ENCODE measurements at places on chromosomes 16 and 17.

GRCh38 chr16:53998966-53999522, 287.5 kb downstream of the IRX3 start:
- DNase-seq: no peak

DNA sequence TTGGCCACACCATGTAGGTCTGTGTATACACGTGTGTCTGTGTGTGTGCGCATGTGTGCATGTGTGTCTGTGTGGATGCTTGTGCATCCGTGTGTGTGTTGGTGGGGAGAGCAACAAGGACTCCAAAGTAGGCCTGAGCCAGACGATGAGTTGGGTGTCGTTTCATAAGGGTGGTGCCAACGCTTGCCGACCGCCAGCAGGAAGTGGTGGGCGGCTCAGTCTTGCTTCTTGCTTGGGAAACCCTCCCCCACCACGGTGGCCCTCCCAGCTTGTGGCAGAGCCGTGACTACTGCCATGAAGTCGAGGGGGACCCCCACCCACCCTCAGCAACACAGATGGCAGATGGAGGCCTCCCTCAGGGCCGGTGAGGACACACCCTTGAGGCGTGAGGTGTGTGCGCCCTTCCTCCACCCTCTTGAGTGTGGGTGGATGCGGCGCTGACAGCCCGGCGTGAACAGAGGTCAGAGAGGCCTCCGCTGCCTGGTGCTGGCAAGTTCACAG, 17.5 kb downstream of the SBK1 start:
- peak; percentile 80 for DNase-seq

DNA sequence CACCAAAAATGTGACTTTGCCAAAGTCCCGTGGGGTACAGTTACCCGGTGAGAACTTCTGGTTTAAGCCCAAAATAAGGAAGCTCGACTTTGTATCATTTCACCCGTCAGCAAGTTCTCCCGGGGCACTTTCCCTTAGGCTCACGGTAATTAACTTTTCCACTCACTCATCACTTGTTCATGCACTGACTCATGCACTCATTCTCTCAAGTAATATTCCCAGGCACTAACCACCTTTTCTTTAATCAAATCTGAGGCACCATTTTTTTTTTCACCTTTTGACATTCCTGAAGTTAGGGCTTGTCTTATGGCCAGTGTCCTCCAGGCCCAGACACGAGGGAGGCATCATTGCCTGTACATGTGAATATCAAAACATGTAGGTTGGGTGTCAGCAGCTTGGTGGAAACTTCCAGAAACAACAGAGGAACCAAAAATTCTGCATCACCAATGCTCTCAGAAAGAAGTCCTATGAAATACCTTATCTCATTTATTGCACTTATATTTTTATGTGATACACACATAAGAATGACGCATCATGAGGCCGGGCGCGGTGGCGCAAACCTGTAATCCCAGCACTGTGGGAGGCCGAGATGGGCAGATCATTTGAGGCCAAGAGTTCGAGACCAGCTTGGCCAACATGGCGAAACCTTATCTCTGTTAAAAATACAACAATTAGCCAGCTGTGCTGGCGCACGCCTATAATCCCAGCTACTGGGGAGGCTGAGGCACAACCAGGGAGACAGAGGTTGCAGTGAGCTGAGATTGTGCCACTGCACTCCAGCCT, 36.1 kb upstream of the ATP2C2 start:
- peak; percentile 27 for DNase-seq

DNA sequence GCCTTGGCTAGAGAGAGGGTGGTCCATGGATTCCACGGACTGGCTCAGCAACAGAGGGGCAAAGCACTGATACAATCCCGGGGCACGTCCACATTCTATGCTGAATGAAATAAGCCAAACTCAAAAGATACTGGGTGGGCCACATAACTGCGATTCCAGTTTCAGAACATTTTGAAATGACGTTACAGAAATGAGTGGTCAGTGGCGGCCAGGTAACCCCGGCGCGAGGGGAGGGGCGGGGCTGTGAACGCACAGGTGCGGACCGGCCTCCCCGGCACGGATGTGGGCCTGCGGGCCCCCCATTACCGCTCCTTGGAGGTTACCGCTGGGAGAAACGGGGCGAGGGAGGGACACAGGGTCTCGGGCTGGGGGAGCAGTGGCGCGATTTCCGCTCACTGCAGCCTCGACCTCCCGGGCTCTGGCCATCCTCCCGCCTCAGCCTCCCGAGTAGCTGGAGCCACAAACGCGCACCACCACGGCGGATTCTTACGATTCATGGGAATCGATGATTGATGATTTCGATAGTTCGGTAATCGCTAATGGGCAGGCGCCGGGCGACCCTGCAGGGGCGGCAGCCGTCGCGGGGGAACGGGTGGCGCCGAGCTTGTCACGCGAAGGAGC, 559 bp downstream of the MVD start:
- peak; percentile 68 for DNase-seq

- no peak for DNase-seq
Measured at GRCh38 chr16:25023556-25023955, 8.4 kb upstream of the ARHGAP17 start.

- no peak for DNase-seq
Measured at GRCh38 chr17:68613739-68614298, 12.7 kb upstream of the FAM20A start.

DNA sequence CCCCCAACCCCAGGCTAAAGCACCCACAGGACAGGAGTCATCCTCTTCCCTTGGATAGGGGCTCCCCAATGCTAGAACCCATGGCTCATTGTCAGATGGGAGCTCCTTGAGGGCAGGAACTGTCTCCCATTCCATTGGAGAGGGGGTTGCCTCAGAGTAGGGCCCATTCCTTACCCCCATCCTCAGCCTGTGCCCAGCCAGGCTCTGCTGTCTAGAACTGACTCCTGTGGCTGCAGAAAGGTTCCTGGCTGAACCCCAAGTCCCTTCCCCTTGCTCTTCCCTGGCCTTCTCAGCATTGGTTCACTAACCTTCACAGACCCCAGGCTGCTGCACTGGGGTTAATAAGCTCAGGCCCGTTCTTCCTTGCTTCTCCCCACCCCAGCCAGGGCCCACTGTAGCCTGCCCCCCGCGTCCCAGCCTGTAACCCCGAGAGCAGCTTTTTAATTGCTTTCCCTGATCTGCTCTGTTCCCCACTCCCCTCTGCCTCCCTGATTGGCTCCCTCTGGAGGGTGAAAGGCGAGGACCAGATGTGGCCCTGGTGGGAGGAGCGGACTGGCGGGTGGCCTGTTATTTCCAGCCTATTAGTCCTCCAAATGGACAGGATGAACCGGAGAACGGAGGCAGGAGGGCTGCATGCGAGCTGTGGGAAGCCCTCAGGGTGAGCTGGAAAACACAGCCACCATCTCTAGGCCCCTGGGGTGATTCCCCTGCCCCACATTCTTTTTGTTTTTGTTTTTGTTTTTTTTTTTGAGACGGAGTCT, 6.0 kb upstream of the GFAP start:
- peak; percentile 41 for DNase-seq

Data from upper lobe of right lung (tissue), 1 donor.